ENCODE measurements at places on chromosomes 12 and 14.

GRCh38 chr12:105756961-105757360 lies 381.8 kb downstream of the NUAK1 start:
- no peak for DNase-seq

GRCh38 chr12:120630104-120630892 lies 10.1 kb upstream of the CABP1 start:
- DNase-seq = no peak

DNA sequence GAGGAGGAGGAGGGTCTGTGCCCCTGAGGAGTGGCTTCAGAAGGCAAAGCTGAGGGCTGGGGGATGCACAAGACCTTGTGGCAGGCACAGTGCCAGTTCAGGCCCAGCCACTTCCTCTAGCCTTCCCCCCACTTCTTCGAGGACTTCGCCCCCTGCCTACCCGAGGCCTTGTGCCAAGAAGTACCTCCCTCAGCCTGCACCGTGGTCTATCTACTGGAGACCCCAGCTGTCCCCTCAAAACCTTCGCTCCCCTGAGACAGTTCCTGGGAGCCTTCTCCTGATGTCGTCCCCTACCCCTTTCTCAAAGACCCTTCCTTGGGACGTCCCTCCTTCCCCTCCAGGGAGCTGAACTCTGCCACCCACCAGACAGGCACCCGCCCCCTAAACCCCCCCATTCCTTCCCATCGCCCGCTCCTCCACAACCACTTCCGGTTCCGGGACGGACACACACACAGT lies 604 bp downstream of the ZNF384 start:
- no peak for DNase-seq

DNA sequence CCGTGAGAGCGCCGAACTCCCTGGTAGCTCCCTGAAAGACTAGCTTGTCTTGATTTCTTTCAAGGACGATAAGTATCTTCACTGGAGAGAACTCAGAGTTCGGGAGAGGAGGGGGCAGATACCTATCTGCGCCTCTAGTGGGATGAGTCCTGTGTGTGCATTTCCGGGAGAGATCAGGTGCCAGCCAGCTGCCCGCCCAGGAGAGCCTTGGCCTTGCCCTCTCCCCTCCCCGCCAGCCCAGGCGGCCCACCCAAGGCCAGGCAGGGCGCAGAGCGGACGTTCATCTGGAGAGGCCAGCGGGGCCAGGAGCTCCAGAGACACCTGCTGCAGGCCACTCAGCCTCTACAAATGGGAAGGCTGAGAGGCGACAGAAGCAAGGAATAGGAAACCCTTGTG lies 1.0 kb downstream of the CD9 start:
- DNase-seq = peak; percentile 42

DNA sequence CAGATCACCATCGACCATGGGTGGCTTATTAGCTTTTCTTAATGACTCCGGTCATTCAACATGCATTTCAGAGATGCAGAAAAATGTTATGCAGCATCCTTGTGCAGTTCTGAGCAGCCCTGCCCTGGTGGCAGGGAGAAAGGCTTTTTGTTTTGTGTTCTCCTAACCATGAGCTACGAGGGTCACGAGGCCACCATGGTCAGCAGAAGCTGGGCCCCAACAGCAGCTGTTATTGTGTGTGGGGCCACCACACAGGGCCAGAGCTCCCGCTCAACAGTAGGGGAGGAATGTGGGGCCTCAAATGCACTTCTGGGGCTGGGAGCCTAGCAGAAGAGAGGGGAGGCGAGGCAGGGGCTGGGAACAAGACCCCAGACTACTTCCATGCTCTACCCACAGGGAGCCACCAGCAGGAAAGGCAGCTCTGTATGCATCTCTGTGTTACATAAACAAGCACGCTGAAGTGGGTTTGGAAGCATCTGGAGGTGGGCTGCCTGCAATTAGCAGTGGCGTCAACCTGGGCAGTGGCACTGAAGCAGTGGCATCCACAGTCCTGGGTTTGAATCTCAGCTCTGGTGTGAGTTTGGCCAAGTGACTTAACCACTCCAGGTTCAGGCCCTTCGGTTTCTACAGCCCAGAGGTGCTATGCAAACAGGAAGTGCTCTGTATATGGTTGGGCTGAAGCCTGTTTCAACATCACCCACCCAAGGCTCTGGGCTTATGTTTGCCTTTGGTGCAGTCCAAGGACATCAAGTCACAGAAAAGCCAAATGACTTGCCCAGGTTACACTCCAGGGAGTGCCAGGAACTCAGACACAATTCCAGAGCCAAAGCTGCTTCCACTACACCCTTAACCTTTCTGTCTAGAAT lies 16.3 kb downstream of the GLTP start:
- DNase-seq = peak; percentile 62

GRCh38 chr14:58426670-58427280 lies 556 bp downstream of the TIMM9 start:
- peak; percentile 76 for DNase-seq

DNA sequence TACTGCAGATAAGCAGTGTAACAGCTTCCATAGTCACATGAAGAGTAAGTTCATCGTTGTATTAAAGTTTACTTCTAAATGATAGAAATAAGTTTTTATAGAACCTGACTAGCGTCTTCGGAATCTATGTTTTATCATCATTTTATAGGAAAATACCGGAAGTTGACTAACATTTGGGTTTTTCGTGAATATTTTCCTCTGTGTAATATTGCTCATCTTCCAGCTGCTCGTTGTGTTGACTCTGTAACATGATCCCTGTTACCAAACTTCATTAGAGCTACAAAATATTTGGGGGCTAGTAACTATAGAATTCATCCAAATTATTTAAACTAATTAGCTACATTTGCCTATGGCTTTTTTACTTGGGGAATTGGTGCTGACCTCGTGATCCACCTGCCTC lies 37.2 kb downstream of the DDX51 start:
- no peak for DNase-seq

GRCh38 chr14:89112720-89113119 lies 288.3 kb downstream of the TTC8 start:
- DNase-seq = no peak

DNA sequence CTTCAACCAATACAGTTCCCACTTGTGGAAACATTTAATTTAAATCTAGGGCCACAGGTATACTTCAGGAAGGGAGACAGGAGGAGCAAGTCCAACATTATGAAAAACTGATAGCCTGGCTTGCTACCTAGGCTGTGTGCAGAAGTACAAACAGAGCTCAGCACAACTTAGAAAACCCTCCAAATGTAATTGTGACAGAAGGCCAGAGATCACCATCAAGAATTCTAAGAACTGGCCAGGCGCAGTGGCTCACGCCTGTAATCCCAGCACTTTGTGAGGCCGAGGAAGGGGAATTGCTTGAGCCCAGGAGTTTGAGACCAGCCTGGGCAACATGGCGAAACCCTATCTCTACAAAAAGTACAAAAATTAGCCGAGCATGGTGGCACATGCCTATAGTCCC lies 14.1 kb downstream of the ATP2B1 start:
- DNase-seq = no peak

- DNase-seq = peak; percentile 45
These were observed 80.6 kb downstream of the APAF1 start for GRCh38 chr12:98725476-98726247.

GRCh38 chr14:68535404-68536017 lies 257.4 kb downstream of the ZFP36L1 start:
- DNase-seq = no peak

GRCh38 chr14:53857625-53858344 lies 98.8 kb downstream of the BMP4 start:
- DNase-seq = no peak

GRCh38 chr12:46486588-46486987 lies 114.0 kb upstream of the SLC38A2 start:
- DNase-seq = no peak

DNA sequence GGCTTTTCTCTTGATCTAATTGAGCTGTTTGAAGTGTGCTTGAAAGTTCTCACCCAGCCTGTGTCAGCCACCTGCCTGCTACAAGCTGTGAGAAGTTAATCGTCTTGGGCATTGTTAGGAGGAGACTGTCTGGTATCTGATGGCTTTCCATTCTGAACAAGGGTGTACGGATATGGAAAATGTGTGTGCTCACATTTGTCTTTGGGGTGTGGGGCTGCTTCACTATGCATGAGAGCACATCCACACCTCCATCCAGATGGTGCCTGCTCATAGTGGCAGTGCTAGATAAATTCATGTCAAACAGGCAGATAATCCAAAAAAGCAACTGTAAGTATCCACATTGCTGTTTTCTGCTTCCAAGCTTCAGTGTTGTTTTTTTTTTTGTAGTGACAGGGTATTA lies 462.2 kb downstream of the DIO2 start:
- DNase-seq = no peak

GRCh38 chr14:100748944-100749343 lies 22.3 kb downstream of the DLK1 start:
- DNase-seq = no peak

- no peak for DNase-seq
These were observed 28.5 kb upstream of the C14orf180 start for GRCh38 chr14:104550861-104551728.

GRCh38 chr12:92703786-92704185 lies 997 bp downstream of the PLEKHG7 start:
- no peak for DNase-seq

- no peak for DNase-seq
These were observed 5.3 kb downstream of the NTF3 start for GRCh38 chr12:5437182-5437583.

- no peak for DNase-seq
These were observed 557.3 kb upstream of the MIS18BP1 start for GRCh38 chr14:45810152-45810872.

- no peak for DNase-seq
These were observed at the start of gene NPC2 for GRCh38 chr14:74492776-74493342. Gene NPC2, minus strand, starts transcription at chr14:74493305. Its CDS starts 31 bp downstream, at chr14:74493274.

DNA sequence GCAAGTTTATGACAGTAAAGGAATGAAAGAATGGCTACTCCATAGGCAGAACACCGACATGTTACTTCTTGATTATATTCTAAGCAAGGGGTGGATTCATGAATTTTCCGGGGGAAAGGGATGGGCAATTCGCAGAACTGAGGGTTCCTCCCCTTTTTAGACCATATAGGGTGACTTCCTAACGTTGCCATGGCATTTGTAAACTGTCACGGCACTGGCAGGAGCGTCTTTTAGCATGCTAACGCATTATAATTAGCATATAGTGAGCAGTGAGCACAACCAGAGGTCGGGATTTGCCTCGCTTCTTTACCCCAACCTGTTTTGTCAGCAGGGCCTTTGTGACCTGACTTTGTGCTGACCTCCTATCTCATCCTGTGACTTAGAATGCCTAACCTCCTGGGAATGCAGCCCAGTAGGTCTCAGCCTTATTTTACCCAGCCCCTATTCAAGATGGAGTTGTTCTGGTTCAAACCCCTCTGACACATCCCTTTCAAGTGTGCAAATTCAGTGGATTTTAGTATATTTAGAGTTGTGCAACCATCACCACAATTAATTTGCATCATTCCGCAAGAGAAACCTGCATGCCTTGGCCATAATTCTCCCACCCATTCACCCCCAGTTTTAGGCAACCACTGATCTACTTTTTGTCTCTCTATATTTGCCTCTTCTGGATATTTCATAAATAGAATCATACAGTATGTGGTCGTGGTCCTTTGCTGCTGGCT lies 27.4 kb downstream of the PALS1 start:
- peak; percentile 89 for DNase-seq

DNA sequence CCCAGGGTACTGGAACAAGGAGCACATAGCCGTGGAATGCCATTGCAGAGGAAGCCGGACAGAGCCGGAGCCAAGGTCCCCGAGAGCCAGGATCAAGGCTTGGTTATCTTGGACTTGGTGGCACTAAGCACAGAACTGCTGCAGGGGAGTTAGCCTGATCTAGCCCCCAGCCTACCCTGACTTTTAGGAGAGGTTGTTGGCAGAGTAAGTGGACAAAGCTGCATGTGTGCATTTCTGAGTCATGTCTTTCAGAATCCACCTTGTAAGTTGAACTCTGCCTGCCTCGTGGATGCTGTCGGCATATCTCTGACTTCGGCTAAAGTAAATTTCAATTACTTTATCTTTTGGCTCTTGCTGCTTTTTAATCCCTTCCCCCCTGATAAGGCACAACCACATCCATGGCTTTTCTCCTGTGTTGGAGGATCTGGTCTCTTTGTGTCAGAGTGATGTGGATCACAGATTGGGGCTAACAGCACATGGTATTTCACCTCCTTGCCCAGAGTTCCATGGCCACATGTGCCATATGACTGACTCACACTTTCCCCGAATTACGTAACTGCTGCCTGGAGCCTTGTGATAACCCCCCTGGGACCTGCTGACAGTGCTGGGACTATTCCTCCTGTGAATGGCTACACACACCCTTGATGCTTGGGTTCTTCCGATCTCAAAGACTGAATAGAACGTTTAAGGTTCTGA lies 240.3 kb downstream of the EMP1 start:
- peak; percentile 37 for DNase-seq

DNA sequence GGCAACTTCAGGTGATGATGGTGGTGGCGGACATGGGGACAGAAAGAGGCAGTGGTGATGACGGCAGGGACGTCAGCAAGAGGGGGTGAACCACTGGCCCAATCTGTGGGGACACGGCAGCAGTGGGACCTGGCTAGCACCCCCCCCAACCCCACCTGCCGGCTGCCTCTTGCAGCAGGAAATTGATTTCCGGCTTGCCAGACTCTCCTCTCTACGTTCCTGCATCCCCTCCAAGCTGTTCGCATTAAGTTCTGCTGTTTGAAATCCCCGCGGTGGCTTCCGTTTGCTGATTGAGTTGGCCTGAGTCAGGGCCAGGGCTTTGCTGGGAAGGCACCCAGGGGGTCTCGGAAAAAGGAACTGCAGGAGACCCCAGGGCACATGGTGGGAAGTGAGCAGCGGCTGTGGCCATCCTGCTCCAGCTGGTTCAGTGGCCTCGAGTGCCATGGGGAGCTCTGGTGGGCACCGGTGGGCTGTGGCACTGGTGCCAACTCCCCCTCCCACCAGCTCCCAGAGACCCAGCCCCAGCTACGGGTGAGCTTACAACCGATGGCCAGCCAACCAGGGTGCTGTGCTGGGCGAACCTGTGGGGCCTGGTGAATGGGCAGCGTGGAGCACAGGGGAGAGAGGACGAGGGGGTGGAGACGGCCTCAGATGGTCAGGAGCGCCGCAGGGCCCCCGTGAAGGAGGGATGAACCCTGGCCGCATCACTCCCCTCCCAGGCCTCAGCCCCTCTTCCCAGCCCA lies 14.6 kb upstream of the NUDT14 start:
- DNase-seq = peak; percentile 43

DNA sequence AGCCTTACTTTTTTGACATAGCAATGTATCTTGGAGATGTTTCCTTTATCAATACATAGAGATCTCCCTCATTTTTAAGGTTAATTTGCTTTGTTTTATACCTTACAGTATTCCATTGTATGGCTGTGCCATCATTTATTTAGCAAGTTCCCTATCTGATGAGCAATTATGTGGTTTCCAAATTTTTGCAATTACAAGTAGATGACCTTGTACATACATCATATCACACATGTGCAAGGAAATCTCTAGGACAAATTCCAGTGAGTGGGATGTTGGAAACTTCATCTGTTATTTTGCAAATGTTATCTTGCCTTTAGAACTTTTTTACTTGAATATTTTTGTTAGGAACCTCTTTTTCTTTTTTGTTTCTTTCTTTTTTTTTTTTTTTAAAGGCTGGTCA lies 49.7 kb downstream of the DRAM1 start:
- DNase-seq = no peak

- no peak for DNase-seq
These were observed 23.1 kb upstream of the C12orf42 start for GRCh38 chr12:103518899-103519298.
